ENCODE measurements at places on chromosomes 4 and X.

GRCh38 chr4:37068580-37068979 is 176.0 kb upstream of the NWD2 start:
- DNase-seq: no peak

- no peak for DNase-seq
These were observed 1.6 kb downstream of the KDM6A start for GRCh38 chrX:44874420-44875184.

DNA sequence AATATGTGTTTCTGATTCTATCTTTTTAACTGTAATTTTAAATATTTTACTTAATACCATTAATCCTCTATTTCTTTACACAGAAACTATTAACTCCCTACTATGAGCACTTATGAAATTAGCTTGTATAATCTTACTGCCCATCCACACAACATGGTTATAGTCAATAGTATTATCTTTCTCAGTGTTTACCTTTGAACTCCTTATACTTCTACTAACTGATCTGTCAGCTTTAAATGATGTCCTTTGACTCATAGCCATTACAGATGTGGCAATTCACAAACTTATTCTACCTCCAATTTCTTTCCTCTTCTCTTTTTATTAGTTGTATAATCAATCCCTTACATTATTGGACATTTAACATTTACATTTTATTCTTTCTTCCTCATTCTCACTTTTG is 5.5 kb downstream of the SEC31A start:
- DNase-seq: no peak

GRCh38 chr4:20256381-20256881 is 4.7 kb downstream of the SLIT2 start:
- DNase-seq: no peak

GRCh38 chrX:150648296-150648940 is 44.8 kb upstream of the MTMR1 start:
- DNase-seq: no peak

DNA sequence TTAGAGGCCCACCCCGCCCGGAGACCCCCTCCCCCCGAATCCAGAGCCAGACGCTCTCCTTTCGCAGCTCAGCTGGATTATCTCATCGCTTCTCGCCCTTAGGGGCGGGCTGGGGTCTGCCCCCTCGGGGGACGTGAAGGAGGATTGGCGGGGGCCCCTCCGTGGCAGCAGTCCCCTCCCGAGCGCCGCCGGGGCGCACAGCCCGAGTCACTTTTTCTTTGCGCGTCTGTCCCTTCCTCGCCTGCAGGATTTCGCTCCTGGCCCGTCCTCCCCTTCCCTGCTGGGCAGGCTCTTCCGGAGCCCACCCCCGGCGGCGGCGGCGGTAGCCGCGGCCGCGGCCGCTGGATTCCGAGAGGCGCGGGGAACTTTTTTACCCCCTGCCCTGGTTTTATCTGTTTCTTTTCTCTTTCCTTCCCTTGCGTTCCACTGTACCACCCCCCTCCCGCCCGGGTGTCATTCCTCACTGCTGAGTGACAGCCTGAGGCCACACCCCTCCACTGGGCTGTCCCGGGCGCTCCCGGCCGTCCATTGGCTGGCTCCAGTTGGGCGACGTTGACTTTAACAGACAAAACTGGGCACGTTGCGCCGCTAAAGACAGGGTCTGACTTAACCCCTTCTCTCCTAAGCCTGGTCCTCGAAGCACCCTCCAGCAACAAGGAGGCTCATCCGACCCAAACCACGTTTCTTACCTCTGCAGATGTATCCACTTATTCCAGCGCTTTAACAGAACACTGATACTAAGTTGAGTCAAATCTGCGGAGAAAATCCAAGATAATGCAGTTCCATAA is 492 bp upstream of the NKX3-2 start:
- no peak for DNase-seq

- DNase-seq: no peak
These were observed 45.3 kb downstream of the SLC9A6 start for GRCh38 chrX:136030303-136031191.

DNA sequence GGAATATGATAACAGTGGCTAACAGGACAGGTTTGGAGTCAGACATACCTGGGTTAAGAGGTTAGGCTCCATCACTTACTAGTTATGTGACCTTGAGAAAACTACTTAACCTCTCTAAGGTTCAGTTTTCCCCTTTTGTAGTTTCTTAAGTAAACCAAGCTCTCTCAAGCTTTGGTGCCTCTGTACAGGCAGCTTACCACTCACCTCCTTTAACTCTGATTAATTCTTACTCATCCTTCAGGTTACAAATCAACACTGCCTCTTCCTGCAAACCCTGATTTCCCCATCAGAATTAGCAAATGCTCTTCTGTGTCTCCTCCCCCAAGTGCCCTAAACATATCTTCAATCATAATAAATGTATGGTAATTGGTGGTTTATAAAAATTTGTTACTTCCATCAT is 3.5 kb upstream of the SERTM2 start:
- DNase-seq: no peak

GRCh38 chr4:13922459-13922858 is 294.9 kb upstream of the BOD1L1 start:
- no peak for DNase-seq

DNA sequence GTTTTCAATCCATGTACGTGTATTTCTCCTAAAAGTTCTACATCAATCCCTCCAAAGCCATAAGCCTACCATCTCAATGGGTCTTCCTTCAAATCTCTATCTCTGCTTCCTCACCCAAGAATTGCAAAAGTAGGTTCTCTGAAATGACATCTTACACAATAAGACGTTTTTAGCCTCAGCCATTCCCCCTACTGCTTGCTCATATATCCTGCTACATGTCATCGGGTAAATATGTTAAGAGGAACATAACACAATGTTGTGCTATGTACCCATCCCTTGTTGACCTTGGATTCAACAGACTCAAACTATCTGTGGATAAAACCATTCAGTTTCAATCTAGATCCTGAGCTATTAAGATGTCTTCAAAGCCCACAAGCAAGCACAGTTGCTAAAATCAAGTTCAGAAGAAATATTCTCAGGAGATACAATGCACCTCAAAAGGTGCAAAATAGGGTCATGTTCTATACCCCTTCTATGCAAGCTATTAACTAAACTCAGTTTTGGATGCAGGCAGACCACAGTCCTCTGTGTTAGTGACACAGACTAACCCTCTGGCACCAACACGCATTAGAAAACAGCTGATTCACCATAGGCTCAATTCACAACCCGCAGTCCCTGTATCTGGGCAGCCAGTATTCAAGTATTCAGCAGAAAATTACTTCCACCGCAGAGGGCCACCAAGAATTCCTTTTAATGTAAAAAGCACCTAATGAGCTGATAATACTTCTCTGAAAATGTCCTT is 56.8 kb downstream of the CD99L2 start:
- no peak for DNase-seq

DNA sequence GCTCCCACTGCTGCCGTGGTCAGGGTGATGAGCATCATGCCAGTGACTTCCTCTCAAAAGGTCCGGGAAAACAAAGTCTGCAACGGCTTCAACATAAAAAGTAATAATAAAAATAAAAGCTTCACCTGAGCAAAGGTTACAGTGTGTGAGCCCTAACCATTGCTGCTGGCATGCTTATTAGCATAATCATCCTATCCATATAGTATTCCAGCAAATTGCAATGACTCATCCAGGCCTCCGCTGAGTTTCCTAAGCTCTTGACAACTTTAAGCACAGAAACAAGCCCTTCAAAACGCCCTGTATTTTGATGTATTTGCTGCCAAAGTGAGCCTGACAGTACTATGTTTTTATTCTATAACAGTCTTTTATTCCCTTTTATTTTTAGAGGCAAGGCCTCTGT is 100.5 kb downstream of the AASDH start:
- no peak for DNase-seq

DNA sequence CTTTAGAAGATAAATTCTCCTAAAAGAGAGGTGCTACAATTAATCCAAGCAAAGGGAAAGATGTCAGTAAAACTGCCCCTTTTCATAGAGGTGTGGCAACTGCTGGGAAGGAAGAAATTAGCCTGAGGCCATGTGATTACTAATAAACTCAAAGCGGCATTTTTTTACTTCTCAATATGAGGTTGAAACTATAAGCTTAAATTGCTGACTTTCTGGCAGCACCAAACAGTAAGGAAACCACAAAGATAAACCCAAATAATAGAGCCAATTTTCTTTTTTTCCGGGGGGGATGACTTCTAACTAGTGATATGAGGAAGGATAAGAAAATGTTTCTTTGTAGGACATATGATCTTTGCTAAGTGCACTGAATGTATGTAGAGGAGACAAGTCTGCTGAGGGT is 30.9 kb downstream of the AR start:
- no peak for DNase-seq

DNA sequence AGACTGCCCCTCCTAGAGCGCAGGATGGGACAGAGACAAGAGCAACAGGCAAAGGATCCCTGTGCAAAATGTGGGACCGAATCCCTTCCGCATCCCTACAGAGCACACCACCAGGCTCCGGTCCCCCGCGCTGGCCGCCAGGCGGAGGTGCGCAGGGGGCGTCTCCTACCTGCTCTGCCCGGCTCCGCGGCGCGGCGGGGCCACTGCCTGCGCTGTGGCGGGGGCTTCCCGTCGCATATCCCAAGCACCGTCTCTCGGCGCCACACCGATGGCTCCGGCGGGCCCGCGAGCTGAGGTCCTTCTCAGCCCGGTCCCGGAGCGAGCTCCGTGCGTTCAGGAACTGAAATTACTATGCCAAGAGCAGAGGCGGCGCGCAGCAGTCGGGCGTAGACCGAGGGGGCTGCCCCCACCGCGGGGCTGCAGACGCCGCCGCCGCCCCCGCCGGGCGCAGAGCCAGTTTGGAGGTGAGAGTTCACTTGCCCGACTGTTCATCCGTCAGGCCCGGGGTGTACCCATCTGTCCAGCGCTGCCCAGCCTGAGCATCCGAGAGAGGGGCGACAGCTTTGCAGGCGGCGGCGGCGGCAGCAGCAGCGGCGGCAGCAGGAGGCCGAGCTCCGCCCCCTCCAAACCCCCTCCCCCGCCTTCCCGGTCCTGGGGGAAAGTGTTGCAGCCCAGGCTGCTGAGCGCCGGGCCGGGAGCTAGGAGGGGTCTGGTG is at the start of gene GPRIN3:
Gene GPRIN3, minus strand, starts transcription at position 355 of the 715 bp plus-strand sequence. CDS start 57,690 bp downstream, outside the sequence.
- peak; percentile 57 for DNase-seq

- no peak for DNase-seq
These were observed 62.8 kb downstream of the UCHL1 start for GRCh38 chr4:41319553-41319952.

DNA sequence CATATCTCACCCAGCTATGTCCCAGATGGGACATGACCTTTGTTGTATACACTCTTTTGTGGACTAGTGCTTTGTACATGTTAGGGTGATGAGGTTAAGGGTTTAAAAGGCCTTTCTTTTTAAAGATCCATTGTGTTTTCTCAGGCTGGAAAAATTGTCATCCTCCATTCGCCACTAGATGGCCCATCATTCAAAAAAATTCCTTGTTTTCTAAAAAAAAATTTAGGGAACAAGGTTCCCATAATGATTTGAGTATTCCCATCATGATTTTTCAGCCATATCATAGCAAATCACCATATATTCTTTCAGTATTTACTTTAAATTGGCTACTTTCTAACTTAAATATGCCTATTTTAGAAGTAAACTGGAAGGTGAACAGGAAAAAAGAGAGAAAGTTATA is 91.9 kb upstream of the TMEM164 start:
- no peak for DNase-seq

DNA sequence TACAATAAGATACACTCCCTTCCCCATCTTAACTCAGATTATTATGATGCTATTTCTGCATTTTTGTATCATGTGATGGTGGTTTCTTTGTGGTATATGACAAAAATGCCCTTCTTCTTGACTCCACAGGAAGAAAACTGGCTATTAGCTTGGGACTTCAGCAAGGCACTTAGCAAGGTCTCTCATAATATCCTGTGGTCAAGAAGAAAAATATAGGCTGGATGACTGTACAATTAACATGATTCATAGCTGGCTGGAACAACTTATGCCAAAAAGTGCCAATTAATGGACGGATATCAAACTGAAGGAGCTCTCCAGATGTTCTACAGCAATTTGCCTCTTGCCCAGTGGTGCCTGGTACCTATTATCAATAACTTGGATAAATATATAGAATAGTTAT is 2.3 kb upstream of the MID1IP1 start:
- DNase-seq: no peak

DNA sequence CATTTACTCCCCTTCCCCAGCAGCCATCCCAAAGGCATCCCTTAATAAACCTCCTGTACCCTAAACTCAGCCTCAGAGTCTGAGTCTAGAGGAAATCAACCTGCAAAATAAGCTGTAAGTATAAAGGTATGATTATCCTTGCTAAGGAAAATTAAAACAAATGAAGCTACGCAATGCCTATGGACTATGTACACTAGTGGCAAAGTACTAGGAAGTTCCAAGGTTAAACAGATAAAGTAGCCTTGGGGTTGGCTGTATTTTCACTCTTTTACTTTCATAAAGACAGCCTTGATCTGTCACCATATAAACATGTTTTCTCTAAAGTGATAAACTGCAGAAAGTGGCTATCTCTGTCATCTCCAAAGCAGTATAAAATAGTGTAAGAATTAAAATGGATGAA is 35.9 kb downstream of the MAP3K15 start:
- no peak for DNase-seq

GRCh38 chr4:153497091-153497531 is 31.0 kb downstream of the TMEM131L start:
- DNase-seq: no peak

DNA sequence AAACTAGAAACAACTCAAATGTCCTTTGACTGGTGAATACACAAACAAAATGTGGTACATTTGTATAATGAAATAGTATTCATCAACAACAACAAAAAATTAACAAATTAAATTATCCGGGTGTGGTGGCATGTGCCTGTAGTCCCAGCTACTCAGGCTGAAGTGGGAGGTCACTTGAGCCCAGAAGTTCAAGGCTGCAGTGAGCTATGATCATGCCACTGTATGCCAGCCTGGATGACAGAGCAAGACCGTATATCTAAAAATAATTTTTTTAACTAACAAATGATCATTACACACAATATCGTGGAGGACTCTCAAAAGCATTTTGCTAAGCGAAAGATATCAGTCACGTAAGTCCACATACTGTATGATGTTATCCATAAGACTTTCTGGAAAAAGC is 71.6 kb upstream of the SORBS2 start:
- DNase-seq: no peak

DNA sequence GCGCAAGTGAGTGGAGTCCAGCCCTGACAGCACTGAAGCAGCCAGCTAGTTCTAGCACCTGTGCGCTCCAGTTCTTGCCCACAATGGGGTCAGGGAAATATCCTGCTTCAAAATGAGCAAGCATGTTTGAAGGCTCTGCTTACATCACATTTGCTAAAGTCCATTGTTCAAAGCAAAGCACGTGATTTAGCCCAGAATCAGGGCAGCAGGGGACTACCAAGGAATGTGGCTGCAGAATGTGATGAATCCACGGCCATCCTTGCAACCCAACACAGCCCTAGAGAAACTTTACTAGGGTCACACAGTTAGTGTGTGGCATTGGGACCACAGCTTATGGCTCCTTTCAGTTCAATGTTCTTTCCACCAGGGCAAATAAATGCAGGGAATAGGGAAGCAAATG is 47.3 kb upstream of the SMIM31 start:
- no peak for DNase-seq

GRCh38 chr4:20844311-20844710 is 144.1 kb downstream of the PACRGL start:
- DNase-seq: no peak

- peak; percentile 25 for DNase-seq
These were observed 53.3 kb downstream of the RGS12 start for GRCh38 chr4:3346146-3346545.

All from central memory CD8-positive, alpha-beta T cell (primary cell).